ENCODE measurements at places on chromosomes 4 and X.
A peak's percentile ranks its signal among the peaks of the same experiment; 100 is the strongest.

DNA sequence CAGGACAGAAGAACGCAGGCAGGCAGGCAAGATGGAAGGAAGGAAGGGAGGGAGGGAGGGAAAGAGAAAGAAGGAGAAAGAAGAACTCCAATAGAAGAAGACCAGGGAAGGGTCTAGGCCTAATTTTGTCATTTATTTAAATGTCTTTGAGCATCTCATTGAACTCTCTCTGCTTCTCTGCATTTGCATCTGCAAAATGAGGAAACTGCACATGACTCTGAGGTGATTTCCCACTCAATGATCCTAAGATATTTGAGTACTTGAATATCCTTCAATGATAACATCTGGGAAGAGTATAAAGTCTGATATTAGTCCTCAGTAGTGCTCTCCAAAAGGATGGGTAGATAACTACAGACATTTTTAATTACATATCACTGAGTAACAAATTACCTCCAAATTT, 33.1 kb upstream of the RBPJ start:
- no peaks in the 10 kb centered on the region for H3K4me1 ChIP-seq
- H3K27ac ChIP-seq: no peak overlapping the region

DNA sequence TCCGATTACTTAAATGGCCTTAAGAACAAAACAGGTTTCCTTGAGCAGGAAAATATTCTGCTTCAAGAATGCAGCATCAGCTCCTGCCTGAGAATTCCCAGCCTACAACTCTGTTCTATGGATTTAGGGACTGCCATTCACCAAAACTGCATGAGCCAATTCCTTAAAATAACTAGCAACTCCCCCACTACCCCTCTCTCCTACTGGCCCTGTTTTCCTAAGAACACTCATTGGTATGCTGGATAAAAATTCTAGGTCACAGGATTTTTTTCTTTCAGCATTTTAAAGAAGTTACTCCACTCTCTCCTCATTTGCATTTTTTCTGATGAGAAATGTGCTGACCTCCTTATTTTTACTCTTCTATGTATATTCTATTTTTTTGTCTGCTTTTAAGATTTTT, 347.1 kb downstream of the IDS start:
- H3K4me1 ChIP-seq: no peaks in the 10 kb centered on the region
- no peak overlapping the region for H3K27ac ChIP-seq
- H3K4me3 ChIP-seq: no peak overlapping the region
- H3K36me3 ChIP-seq: no peaks in the 10 kb centered on the region
- DNase-seq: no peak
- H3K27me3 ChIP-seq: no peaks in the 10 kb centered on the region

- no peak for DNase-seq
- no peaks in the 10 kb centered on the region for H3K36me3 ChIP-seq
- H3K27ac ChIP-seq: peak overlapping the region; percentile 77
- peaks cover 41% of the 10 kb centered on the region for H3K4me1 ChIP-seq
- no peaks in the 10 kb centered on the region for H3K27me3 ChIP-seq
Observed at GRCh38 chr4:74692972-74693371, 101.4 kb downstream of the BTC start.

GRCh38 chrX:121146059-121146628, 98.7 kb downstream of the GLUD2 start:
- no peaks in the 10 kb centered on the region for H3K4me1 ChIP-seq
- no peak overlapping the region for H3K27ac ChIP-seq

- no peaks in the 10 kb centered on the region for H3K4me1 ChIP-seq
- H3K4me3 ChIP-seq: no peak overlapping the region
- no peak for DNase-seq
- H3K27me3 ChIP-seq: no peaks in the 10 kb centered on the region
- no peaks in the 10 kb centered on the region for H3K36me3 ChIP-seq
- H3K27ac ChIP-seq: no peak overlapping the region
Observed at GRCh38 chr4:189613207-189613606, 327.5 kb upstream of the FRG1 start.

GRCh38 chr4:182233310-182234090, 9.7 kb upstream of the TENM3 start:
- no peak overlapping the region for H3K27ac ChIP-seq
- H3K36me3 ChIP-seq: no peaks in the 10 kb centered on the region
- no peak for DNase-seq
- no peak overlapping the region for H3K4me3 ChIP-seq

GRCh38 chr4:110869862-110870572, 247.1 kb upstream of the PITX2 start:
- no peak for DNase-seq
- H3K36me3 ChIP-seq: no peaks in the 10 kb centered on the region
- H3K27me3 ChIP-seq: no peaks in the 10 kb centered on the region

- no peak overlapping the region for H3K4me3 ChIP-seq
- H3K27me3 ChIP-seq: no peaks in the 10 kb centered on the region
- H3K4me1 ChIP-seq: no peaks in the 10 kb centered on the region
- DNase-seq: no peak
Observed at GRCh38 chr4:184911310-184911709, 85.5 kb upstream of the ACSL1 start.

GRCh38 chrX:413322-414201, 26.9 kb upstream of the PPP2R3B start:
- no peaks in the 10 kb centered on the region for H3K36me3 ChIP-seq
- peak overlapping the region; percentile 49 for H3K4me3 ChIP-seq
- DNase-seq: no peak
- H3K4me1 ChIP-seq: peaks cover 15% of the 10 kb centered on the region
- peak overlapping the region; percentile 14 for H3K27ac ChIP-seq

- no peaks in the 10 kb centered on the region for H3K27me3 ChIP-seq
- no peaks in the 10 kb centered on the region for H3K36me3 ChIP-seq
- no peak overlapping the region for H3K27ac ChIP-seq
- no peak overlapping the region for H3K4me3 ChIP-seq
Observed at GRCh38 chr4:184214931-184215330, 2.7 kb downstream of the ENPP6 start.

DNA sequence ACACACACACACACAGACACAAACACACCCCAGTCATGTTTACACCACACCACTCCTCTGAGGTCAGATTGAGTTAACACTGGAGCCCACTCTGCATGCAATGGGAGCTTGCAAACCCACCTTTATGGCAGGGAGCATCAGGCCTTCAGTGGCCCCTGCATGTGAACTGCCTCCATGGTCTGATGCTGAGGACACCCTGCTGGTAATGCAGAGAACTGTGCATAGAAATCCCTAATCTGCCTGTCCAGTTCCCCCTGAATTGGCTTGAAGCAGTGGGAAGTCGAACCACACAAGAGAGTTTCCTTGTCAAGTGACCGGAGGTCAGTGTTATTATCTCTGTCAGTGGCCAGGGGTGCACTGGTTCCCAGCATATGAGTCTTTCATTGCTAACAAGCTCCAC, 59.8 kb downstream of the ANOS1 start:
- DNase-seq: no peak
- H3K4me3 ChIP-seq: no peak overlapping the region
- no peak overlapping the region for H3K27ac ChIP-seq
- H3K36me3 ChIP-seq: no peaks in the 10 kb centered on the region
- no peaks in the 10 kb centered on the region for H3K4me1 ChIP-seq

All from esophagus muscularis mucosa (tissue), 4 donors.